Fibroblast of skin of scalp (primary cell): ENCODE measurements at places on chromosomes 3 and 15.

DNA sequence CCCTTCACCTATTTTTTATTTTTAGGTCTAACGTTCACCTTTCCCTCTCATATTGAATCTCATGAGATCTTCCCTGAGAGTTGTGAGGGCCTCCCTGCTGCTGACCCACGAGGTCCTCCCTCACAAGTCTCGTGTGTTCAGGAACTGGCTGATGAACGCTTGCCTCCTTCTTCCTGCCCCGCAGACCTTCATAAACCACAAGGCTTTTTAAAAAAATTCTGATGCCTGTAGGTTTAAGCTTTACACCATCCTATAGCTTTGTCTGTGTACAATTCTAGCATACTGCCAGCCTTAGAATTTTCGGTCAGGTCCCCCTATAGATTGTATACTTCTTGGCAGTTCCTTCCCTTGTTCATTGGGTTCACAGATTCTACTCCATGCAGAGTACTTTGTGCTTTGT lies 50.5 kb downstream of the CHST2 start:
- no peak for DNase-seq

DNA sequence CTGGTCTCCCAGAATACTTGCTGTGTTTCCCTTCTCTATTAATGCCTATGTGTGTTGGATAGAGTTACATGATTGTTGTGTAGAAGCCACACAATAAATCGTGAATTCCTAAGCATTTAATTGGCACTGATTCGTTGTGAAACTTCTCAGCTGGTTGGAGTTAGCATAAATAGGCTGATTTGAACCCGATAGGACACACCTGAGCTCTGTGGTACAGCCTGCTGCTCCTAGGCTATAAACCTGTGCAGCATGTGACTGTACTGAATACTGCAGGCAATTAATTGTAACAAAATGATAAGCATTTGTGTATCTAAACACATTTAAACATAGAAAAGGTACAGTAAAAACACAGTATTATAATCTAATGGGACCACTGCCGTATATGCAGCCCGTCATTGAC lies 4.9 kb downstream of the ACAD11 start:
- no peak for DNase-seq

DNA sequence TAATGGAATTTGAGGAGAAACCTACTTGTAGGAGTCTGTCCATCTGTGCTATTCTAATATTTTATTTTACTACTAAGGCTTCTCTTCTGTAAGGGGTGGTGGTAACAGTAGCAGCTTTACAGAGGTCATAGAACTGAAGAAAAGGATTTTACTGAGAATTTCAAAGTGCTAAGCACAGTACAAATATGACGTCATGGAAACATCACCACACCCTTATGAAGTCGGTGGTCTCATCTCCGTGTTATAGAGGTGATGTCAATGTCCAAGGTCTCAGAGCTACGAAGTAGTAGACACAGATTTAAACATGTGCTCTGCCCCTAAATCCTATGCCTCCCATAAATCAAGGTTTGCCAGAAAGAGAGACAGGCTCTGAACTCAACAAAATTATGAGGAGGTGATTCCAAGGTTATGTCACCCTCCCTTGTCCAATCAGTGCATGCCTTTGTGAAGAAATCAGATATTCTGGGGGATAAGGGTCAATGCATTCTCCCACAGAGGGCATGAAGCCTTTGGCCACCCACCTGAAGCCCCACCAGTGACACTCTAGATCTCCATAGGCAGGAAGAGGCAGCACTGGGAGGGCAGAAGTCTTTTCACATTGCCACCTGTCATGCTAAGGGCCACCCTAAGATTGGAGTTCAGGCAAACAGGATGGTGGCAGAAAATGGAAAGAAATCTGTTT lies 22.9 kb downstream of the MECOM start:
- no peak for DNase-seq

GRCh38 chr3:37162501-37163245 lies 11.7 kb downstream of the LRRFIP2 start:
- no peak for DNase-seq

DNA sequence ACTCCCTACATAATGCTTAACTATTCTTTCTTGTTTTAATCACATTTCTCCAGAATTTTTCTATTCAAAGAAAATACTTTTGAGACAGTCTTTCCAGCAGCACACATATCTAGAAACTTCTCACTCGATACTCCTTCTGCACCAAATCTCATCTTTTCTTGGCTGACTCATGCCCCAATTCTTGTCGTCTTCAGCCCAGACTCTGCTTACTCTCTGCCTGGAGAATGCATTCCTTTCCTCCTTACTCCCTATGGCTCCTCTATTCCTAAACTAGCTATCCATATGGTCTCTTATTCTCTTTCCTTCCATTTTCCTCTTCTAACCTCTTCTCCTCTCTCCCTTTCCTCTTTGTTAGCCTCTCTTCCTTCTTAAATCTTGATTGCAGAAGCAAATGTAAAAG lies 158.7 kb downstream of the GBE1 start:
- peak; percentile 57 for DNase-seq

DNA sequence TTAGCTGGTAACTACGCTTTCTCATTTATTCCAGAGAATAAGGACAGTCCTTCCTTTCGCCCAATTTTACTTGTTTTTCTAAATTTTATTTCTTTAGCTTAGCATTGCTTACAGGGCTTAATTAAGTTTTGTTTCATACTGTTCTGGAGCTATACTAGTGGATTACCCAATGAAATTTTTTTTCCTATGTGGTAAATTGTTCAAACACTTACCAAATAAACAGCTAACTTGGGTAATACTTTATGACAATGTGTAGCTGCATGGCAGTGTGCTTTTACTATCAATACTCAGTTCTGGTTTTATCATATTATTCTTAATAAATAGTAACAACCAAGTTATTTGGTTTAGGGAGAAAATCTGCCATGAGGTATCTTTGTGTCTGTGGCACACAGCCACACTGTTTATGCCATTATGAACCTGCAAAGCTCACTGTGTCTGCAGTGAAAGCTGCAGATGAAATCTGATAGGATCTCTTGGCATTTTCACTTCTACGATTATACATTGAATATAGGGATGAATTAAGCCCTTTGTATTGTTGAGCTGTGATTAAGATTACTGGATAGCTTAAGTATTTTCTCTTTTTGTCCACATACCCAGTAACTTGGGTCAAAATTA lies 37.2 kb downstream of the UBE2E2 start:
- no peak for DNase-seq

DNA sequence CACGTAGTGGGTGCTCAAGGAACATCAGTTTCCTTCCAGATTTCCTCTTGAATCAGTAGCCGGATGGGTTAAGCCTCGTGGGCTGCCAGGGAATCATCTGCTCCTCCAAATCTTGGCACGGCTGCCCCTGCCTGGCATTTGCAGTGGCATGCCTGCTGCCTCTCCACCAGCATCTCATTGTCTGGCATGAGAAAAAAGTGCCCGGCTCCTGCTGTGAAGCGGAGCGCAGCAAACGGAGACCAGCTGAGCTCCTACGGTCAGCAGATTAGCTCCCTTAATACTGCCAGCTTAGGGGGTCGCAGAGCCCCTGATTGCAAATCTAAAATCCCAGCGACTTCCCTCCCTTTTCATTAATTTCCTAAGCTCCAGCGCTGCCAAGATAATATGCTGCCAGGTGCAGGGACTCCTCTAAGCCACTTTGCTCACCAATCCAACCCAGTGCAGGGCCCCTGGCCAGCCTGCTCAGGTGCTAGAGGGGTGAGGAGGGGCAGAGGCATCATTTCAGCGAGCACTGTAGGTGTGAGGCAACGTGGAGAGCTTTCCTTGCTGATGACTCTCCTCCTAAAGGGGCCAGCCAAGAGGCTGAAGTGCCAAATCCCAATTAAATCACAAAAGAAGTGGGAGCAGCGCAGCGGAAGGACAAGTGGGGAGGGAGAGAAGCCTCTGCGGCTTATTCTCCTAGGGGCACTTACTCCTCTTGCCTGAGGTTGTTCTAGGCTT lies 49.6 kb upstream of the ST8SIA2 start:
- DNase-seq = no peak

DNA sequence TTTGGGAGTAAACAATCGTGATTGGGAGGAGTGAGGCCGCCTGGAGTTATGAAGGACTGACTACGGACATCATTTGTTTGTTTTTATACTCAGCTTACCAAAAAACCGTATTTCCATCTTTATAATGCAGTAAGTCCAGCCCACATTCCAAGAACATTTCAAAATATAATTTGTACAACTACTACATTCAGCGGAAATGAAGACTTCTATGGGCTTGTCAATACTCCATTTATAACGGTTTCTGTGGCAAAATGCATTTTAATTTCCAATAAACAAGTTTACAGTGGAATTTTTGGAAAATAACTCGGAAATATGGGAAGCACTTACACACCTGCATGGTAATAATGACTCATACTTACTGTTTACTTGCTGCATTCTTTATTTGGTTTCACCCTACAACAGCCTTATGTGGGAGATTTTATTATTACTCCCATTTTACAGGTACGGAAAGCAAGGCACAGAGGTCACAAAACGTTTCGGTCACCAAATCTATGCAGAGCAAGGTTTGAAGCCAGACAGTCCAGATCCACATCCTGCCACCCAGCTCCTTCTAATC lies 62.3 kb downstream of the LDHAL6B start:
- no peak for DNase-seq

DNA sequence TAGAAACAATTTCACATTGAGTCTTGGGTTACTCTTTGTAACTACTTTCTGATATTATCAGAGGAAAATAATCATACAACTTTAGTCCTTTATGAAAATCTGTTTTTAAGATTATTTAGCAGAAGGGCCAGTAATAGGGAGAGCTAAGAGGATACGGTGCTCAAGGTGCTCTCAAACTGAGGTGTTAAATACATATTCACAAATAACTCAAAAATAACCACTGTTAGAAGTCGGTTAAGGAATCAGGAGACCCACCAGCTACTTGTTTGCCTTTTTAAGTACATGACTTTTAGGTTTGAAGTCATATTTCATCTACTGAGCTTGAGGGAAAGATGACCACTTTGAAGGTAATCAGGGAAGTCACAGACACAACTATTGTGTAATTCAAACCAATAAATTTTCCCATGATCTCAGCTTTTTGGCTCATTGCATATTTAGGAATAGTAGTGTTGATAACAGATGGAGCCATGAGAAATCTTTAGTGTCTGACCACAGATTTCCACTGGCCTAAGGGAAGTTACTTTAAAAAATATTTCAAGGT lies 1.4 kb upstream of the RSRC1 start:
- DNase-seq = peak; percentile 26

GRCh38 chr15:63318344-63318743 lies 40.9 kb downstream of the APH1B start:
- no peak for DNase-seq

DNA sequence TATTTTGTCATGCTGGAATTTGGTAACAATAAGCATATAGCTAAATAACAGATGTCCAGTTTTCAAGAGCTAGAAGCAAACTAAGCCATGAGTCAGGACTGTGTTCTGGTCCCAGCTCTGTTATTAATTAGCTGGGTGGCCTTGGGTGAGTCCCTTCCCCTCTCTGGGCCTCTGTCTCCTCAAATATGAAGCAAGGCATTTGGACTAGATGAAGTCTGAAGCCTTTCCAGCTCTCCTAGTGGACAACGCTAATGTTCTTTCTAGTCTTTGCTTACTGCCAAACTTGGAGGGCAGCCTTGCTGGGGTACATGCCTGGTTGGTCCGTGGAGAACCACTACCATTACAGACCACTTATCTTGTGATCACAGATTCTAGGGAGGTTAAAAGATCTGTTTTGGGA lies 127.6 kb downstream of the DUT start:
- DNase-seq = peak; percentile 25

DNA sequence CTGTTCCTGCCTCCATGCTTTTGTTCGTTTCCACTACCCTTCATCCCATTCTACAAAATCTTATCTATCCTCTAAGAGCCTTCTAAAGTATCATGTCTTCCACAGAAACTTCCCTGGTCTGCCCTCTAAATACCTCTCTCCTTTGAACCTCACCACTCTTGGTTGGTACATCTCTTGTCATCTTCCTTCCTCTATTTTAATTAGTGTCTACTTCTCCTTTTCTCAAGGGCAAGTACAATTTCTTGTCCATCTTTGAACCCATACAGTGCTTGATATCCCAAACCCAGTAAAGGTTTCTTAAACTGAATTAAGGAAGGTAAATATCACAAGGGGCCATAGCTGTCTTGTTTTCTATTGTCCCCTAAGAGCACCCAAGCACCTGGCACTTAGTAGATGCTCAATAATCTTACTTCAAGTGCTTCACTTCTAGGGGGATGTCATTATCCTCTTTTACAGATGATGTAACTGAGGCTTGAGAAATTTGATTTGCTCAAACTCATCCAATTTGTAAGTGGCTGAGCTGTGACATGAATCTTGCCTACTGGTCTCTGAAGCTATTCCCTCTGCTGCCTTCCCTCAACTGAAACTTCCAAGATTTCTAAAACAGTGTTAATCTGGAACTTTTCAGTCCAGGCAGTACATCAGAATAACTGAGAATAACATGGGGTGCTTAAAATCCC lies 2.6 kb upstream of the DAPK2 start:
- no peak for DNase-seq

GRCh38 chr3:123535580-123535979 lies 49.3 kb downstream of the HACD2 start:
- peak; percentile 78 for DNase-seq

- DNase-seq = no peak
These were observed 189.7 kb downstream of the OPA1 start for GRCh38 chr3:193782747-193783146.

DNA sequence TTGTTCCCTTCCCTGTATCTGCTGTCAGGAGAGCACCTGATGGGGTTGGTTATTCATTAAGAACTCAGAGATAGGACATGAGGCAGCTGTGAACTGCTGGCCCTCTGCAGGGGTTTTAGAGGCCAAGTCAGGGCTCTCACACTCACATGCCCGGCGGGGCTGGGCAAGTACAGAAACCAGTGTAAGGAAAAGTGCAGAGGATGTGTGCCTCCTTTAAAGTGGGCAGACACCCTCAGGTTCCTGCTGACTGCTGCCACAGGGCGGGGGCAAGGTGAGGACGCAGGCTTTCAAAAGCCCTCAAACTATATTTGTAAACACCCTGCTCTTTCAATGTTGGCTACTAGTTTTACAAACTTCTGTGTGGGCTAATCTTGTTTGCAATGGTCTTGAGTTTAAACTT lies 22.4 kb downstream of the CXCR6 start:
- no peak for DNase-seq

- DNase-seq = no peak
These were observed 246.5 kb upstream of the CDIN1 start for GRCh38 chr15:36332896-36333295.

DNA sequence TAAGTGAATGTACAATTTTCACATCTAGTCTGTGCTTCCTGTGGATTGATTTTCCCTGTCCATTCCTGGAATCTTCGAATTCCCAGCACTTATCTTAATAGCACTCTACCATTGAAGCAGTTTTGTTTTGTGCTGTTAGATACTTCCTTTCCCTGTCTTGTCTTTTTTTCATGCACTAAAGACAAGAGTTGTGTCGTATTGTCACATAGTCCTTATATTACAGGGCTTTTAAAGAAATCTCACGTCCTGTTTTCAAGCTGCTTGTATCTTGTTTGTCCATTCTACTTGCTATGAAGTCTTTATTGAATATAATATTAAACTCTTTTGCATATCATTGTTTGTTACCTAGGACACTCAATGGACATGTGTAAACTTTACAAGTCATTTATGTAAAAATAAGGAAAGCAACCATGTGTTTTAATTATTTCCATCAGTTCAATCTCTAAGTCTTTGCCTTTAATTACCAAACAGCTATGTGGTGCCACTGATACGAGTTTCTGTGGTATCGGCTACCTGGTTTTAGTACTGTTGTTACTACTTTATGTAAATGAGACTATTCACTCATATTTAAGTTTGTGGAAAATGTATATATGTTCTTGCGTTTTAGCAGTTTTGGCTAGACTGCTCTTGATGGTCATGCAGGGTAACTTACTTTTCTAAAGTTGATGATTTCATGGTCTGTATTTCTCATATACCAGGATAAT lies 10.3 kb downstream of the PIK3CA start:
- no peak for DNase-seq

GRCh38 chr15:90957031-90957790 lies 2.5 kb downstream of the RCCD1 start:
- peak; percentile 41 for DNase-seq
